ENCODE measurements at places on chromosomes 13 and 19.

DNA sequence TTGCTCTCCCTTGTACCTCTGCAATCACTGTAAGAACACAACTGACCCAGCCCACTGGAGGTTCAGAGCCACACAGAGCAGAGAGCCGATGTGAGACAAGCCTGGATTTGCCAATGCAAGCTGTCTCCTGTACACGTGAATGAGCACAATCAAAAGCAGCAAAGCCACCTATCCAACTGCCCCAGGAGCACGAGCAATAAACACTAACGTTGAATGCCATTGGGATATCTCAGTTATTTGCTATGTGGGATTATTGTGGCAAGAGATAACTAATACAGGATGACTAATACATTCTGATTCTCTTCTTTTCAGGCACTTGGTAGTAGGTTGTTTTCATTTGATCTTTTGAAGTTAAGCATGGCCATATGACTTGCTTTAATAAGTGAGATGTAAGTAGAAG is 85.2 kb upstream of the FAM216B start:
- no peak for DNase-seq

DNA sequence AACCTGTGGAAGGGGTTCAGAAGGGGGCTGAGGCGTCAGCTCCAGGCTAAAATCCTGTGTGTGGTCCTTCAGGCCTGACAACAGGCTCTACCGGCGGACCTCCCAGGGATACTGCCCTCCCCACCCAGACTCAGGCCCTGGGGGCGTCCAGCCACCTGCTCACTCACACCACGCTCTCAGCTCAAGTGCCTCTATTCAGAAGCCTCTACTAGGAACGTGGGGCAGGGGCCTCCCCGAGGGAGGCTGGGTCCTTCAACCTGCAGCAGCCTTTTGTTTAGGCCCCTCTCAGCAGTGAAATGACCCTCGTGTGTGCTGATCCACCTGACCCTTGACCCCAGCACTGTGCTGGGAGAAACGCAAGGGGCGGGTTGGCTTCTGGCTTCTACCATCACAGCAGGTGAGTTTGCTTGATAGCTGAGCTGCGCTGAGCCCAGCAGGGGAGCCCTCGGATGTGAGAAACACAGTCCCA is 10.6 kb downstream of the PLPP2 start:
- no peak for DNase-seq

DNA sequence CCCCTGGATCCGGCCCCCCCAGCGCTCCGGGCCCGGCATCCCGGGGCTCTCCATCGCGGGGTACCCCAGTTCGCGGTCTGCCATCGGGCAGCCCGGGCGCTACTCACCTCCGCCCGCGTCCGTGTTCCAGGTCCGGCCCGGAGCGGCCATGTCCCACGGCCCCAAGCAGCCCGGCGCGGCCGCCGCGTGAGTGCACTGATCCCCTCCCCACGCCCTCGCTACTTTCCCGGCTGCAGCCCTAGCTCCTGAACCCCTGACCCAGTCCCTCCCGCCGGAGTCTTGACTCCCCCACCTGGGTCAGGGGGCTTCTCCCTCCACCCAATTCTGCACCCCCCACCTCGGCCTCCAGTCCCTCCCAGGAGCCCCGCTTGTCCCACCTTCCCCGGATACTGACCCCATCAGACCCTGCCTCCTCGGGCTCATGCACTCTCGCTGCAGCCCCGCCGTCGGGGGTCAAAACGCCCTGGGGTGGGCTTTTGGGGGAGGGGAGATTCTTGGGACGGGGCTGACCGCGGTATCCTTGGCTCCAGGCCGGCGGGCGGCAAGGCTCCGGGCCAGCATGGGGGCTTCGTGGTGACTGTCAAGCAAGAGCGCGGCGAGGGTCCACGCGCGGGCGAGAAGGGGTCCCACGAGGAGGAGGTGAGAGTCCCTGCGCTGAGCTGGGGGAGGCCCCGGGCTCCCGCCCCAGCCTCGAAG is 566 bp downstream of the HMG20B start:
- DNase-seq, result no peak

DNA sequence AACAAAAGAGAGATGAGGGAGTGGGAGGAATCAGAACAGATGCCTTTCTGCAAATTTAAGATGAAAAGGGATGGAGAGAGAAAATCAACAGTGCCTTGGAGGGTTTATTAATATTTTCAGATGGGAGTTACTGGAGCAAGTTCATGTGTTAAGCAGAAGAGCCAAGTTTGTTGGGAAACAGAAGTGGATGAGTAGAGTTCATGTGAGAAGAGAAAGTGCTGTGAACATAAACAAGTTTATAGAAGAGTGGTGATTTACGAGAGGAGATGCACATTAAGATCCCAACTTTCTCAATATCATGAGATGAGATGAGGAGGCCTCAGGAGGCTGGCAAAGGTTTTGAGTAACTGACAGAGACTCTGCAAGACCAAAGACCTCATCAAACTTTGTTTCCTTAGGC is 274.1 kb upstream of the HTR2A start:
- DNase-seq, result no peak

GRCh38 chr19:55484593-55485438 is at the start of gene NAT14:
Gene NAT14, plus strand, starts transcription at chr19:55485188. Its CDS starts 521 bp downstream, at chr19:55485709.
- DNase-seq, result peak; percentile 64

GRCh38 chr19:17555929-17556813 is 722 bp downstream of the COLGALT1 start:
- DNase-seq, result peak; percentile 48

DNA sequence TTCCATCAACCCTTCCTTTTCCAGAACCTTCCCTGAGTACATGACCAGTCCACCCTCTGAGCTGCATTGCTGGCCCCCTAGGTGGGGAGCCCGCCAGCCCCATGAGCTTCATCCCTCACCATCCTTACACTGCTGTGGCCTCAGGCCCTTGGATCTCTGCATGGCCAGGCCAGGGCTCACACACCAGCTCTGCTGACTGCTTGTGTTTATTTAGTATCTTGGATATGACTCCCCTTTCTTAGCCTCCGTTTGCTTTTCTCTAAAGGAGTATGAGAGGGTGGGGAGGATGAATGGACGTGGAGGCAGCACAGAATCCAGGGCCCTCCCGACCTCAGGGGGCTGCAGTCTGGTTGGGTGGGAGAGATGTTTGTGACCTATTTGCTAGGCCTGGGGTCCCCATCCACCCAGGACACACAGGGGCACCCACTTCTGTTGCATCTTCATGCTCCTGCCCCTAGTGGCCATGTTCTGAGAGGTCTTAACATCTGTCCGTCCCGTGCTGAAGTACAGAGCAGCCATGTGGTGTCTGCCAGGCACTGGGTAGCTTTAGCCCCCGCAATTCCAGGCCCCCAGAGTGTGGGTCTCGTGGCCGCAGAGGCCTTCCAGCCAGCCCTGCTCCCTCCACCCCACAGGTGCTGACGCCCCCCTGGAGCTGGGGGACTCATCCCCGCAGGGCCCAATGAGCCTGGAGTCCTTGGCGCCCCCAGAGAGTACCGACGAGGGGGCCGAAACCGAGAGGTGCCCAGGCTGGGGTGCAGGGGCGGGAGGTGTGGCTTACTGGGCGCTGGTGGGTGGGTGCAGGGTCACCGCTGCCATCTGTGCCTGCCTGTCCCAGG is 13.0 kb downstream of the ARHGEF1 start:
- no peak for DNase-seq

GRCh38 chr19:53881482-53882390 is at the start of gene PRKCG:
Gene PRKCG, plus strand, starts transcription at chr19:53882197. Its CDS starts 298 bp downstream, at chr19:53882495.
- DNase-seq, result peak; percentile 54

GRCh38 chr19:17549085-17549740 is 6.2 kb upstream of the COLGALT1 start:
- DNase-seq, result no peak

DNA sequence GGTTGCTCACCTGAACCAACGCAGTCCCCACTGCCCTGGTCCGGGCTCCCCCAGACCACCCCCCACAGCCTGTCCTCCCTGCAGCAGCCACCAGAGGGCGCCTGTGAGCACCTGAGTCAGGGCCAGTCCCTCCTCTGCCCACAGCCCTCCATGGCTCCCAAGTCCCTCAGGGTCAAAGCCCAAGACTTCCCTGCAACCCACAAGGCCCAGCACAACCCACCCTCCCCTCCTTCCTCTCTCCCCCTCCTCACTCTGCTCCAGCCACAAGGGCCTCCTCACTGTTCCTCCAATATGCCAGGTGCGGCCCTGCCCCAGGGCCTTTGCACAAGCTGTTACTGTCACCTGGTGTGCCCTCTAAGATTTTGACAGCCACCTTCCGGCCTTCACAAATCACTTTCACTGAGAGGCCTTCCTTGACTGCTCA is 10.9 kb downstream of the GNA15 start:
- peak; percentile 71 for DNase-seq

DNA sequence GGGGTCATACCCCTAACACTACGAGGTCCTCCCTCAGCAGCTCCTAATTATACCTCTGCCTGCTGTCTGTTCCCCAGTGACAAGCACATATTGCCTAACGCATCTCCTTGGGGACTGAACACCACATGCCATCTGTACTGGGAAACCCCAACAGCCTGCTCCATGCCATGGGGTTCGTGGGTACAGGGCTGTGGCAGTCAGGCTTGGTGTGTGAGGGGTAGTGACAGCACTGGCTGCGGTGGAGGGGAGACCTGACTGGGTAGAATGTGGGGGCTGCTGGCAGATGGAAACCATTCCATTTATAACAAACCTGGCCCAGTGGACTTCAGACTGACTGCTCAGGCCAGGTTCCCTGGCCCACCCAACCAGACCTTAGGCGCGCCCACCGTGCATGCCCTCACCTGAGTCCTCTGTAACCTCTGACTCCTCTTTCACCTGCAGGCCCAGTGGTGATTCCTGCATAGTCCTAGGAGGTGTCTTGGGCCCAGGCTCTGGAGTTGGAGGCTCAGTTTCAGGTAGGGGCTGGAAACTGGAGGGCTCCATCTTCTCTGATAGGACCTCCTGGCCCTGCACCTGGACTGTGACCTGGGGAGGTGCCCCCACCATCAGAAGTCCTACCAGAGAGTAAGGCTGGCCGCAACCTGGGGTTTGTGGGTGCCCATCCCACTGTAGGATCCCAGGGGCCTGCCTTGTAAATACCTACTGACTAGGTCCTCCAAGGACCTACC is 3.0 kb downstream of the MZF1 start:
- DNase-seq, result peak; percentile 1

GRCh38 chr19:35669974-35670373 is 3.7 kb downstream of the UPK1A start:
- DNase-seq, result no peak

DNA sequence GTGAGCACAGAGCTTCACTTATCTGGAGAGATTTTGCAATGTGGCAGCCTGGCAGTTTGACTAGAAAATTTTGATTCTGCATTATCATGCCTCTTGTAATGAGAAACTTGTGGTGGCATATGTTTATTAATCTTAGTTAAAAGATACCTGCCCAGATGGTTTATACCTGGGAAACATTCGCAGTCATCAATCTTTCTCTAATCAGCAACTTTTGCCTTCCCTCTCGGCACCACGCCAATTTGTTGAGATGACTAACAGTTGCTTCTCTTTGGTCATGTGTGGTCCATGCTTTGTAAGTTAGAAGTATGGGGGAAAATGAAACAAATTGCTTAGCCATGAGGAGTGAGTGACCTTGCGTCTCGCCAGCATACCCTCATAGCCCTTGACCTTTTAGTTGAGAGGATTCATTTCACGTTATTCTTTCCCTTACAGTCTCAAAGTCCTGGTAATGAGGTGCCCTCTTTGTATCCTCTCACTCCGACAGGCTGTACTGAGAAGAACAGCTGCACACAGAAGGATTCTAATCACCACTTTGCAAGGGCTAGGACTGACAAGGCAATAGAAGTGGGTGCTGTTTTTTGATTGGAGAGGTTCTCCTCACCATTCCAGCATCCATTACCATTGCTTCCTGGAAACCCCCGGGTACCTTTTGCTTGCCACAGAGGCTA is 201.4 kb downstream of the OXGR1 start:
- no peak for DNase-seq

GRCh38 chr19:5590151-5590864 is 22.6 kb upstream of the TINCR start:
- no peak for DNase-seq

DNA sequence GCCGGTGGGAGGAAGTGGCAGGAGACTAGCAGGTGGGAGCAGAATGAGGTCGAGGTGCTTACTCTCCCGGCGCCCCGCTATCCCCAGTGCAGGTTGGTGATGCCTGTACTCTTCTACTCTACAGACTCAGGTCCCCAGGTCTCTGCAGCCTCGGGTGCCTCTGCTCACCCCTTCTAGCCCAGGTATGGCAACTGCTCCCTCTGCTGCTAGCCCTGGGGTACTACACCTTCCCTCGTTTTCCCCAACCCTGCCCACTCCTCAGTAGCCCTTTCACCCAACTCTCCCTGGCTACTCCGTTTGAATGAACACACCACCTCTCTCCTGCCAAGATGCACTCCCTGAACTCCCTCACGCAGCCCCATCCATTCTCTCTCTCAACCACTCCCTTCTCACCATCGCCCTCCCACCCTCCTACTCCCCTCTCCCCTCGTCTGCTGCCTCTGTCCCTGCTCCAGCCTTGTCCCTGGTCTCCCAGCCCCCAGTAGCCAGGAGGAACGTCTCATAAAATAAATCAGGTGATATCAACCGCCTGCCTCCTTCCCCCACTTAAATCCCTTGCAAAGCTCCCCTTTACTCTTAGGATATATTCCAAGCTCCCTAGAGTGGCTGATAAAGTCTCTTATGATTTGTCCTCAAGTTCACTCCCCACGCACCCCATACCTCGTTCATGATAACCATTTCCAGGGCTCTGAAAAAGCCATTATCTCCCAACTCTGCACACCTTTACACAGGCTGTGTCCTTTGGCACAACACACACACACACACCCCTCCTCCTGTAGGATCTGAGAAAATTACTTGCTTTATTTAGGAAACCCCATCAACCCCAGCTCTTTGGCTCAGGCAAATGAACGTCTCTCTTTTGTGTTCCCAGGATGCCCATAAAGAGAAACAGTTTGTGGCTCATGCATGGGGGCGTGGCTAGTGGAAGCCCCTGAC is 8.2 kb upstream of the MEIS3 start:
- peak; percentile 71 for DNase-seq

DNA sequence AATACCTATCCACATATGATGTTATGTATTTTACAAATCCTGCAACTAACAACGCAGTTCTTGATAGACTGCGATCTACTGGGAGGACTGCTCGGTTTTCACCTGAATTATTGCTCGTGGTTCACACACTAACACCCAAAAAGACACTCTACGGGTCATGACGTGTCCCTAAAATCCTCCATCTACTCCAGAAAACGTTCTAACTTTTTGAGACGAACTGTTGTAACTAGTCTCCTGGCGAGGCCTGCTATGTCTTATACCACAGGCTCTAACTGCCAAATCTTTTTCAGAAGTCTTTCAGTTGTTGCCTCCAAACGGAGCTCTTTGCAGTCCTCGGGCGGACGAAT is 108.2 kb downstream of the KCNRG start:
- no peak for DNase-seq

DNA sequence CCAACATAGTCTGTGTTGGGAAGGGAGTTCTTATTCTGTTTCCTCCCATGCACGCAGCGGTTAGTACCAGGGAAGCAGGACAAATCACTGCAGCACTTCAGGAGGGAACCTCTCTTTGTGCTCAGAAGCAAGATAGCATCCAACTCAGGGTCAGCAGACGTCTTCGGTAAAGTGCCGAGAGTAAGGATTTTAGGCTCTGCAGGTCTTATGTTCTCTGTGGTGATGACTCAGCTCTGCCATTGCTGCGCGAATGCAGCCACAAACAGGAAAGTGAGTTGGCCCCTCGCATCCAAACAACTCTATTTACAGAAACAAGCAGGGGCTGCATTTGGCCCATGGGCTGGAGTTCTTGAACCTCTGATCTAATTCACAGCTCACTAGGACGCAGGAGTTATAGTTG is 122.1 kb upstream of the SPATA13 start:
- DNase-seq, result no peak

GRCh38 chr13:75258159-75258782 is 223.7 kb downstream of the TBC1D4 start:
- DNase-seq, result no peak

- peak; percentile 73 for DNase-seq
Observed at GRCh38 chr19:1672038-1672768, 19.8 kb upstream of the TCF3 start.
